ENCODE measurements at places on chromosomes 2 and 18. TPM values are rescaled to one million over a fixed set of nuclear protein-coding genes. Genes with fewer than 3 reads are reported as not detected.

DNA sequence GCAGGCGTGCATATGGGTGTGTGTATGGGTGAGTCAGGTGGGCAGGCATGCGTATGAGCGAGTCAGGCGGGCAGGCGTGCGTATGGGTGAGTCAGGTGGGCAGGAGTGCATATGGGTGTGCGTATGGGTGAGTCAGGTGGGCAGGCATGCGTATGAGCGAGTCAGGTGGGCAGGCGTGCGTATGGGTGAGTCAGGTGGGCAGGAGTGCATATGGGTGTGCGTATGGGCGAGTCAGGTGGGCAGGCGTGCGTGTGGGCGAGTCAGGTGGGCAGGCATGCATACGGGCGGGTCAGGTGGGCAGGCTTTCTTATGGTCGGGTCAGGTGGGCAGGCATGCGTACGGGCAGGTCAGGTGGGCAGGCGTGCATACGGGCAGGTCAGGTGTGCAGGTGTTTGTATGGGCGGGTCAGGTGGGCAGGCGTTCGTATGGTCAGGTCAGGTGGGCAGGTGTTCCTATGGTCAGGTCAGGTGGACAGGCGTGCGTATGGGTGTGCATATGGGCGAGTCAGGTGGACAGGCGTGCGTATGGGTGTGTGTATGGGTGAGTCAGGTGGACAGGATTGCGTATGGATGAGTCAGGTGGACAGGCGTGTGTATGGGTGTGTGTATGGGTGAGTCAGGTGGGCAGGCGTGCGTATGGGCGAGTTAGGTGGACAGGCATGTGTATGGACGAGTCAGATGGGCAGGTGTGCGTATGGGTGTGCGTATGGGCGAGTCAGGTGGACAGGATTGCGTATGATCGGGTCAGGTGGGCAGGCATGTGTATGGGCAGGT lies 28.7 kb upstream of the KLF11 start:
- no peak for DNase-seq

DNA sequence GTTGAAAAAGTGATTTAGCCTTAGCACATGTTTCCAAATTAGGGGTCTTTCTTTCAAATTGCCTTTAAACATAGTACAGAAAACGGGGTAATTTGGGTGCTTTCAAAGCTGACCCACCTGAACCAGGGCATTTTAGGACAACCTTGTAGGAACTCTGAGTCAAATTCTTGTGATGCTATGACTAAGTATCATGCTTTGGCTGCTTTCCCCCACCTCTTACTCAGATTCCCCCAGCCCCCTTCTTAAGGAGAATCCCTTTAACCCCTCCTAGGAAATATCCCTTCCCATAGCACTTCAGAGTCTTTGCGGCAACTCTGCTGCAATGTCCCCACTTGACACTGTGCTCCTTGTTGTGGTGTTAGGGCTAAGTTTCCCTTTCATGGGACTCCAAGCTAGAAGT lies 18.6 kb upstream of the KLF7 start:
- DNase-seq, result no peak

DNA sequence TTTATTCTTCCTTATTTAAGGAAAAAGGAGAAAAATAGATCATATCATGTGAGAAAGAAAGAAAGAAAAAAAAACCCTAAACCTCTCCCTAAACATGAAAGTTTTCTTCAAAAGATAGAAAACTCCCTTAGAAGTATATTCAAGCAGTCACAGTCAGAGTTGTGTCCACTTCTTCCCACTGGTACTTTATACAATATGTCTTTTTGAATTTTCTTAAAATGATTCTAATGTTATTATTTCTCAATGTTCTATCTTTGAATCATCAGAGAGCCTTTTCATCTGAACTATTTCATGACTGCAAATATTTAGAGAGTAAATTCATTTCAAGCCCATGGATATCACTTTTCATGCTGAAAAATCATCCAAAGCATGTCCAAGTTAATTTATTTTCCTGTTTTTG lies 205.2 kb upstream of the SPOPL start:
- DNase-seq, result no peak

GRCh38 chr2:69073928-69074570 lies 61.1 kb downstream of the ANTXR1 start:
- no peak for DNase-seq

DNA sequence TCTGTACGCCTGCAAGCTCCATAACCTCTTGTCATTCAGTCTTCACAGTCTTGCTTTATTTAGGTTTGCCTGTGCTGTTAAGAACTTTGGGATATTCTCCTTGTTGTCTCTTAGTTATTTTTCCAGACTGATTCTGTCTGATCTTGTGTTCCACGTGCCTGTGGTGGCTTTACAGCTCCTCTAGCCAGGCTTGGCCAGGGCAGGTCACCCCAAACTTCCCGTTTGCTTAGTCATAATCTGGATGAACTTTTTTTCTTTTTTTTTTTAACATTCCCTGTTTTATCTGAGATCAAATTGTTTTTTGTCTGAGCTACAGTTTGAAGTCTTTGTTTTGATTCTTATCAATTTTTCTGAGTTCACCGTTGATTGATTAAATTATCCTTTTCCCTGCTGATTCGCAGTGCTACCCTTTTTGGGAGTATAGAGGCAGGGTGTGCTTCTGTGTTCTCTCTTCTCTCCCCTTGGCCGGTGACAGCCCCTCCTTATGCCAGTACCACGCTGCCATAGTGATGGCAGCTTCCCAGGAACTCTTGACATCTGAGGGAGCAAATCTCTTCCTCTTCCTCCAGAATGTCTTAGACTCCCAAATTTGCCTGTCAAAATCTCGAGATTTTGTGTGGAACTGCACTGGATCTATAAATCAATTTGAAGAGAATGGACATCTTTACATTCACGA lies 2.5 kb downstream of the SP100 start:
- no peak for DNase-seq

- DNase-seq, result no peak
These were observed 58.6 kb downstream of the CERS6 start for GRCh38 chr2:168514692-168515091.

The CKAP2L gene
- total RNA-seq, result 7.7 TPM

The RNF152 gene
- 0.07 TPM for total RNA-seq

The CBLN2 gene
- 1.8 TPM for total RNA-seq
